Left ventricle myocardium superior (tissue), 1 donor: ENCODE measurements at places on chromosomes 2 and 18.

GRCh38 chr2:103868396-103868795, 985.5 kb upstream of the POU3F3 start:
- DNase-seq = no peak

- DNase-seq = peak; percentile 88
Observed at GRCh38 chr2:151261231-151261976, at the start of gene RBM43. Gene RBM43, minus strand, starts transcription at chr2:151261863. Its CDS starts 136 bp downstream, at chr2:151261727.

DNA sequence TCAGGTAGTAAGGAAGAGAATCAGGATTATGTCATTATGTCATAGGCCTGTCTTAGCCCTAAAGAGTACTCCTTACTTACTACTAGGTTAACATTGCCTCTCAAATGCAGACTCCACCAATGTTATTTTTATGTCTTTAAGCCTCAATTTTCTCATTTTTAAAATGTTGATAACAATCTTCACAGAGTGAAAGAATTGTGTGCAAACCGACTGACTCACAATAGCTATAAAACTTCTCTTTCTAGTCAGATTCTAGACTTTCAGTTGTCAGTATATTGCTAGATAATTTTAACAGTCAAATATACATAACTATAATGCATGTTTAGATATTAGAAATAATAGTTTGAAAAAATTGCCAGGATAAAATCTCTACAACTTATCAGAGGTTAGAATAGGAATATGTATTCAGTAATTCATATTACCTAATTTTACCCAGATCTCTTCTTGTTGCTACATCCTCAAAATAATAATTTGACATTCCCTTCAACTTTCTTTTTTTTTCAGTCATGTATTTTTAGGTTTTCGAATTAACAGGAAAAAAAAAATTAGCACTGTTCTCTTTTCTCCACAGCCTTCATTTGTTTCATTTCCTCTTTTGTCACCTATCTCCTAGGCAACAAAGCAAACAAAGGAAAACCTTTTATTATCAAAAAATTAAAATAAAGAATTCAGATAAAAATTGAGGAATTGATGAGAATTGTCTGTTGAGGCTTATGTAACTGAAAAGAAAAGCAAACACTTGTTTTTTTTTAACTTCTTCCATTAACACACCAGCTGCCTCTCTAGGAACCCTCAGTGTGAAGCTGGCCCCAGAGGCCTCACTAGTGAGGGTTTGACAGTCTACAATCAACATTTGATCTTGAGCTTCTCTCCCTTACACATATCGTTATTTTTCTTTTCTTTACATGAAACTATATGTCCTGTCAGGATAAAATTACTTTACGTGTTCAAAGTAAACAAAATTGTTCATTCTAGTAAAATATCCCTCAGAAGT, 279.0 kb downstream of the CALCRL start:
- DNase-seq = no peak

DNA sequence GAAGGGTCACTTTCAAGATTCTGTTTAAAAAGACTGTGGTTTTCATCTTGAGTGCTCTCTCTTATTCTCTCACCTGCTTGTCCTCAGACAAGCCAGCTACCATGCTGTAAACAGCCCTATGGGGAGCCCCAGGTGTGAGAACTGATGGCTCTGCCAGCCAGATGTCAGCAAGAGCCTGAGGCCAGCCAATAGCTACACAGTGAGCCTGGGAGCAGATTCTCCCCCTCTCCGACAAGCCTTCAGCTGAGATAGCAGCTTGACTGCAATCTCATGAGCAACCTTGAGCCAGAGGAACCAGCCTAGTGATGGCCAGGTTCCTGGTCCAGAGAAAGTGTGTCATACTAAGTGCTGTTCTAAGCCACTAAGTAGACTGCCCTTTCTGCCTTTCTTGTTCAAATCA, 272.1 kb downstream of the NAPG start:
- peak; percentile 49 for DNase-seq

GRCh38 chr2:163698857-163699256, 37.0 kb downstream of the FIGN start:
- no peak for DNase-seq

- no peak for DNase-seq
Observed at GRCh38 chr2:69269330-69269729, 117.7 kb downstream of the GFPT1 start.

GRCh38 chr2:149857344-149857743, 269.8 kb upstream of the MMADHC start:
- no peak for DNase-seq

DNA sequence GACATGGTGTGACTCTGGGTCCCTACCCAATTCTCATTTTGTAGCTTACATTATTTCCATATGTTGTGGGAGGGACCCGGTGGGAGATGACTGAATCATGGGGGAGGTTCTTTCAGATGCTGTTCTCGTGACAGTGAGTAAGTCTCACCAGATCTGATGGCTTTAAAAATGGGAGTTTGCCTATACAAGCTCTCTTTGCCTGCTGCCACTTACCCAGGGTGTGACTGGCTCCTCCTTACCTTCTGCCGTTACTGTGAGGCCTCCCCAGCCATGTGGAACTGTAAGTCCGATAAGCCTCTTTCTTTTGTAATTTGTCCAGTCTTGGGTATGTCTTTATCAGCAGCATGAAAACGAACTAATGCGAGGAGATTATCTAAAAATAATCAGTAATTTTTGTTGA, 1683.2 kb upstream of the SLC39A10 start:
- DNase-seq = no peak

GRCh38 chr2:128362889-128363228, 44.2 kb upstream of the HS6ST1 start:
- no peak for DNase-seq

DNA sequence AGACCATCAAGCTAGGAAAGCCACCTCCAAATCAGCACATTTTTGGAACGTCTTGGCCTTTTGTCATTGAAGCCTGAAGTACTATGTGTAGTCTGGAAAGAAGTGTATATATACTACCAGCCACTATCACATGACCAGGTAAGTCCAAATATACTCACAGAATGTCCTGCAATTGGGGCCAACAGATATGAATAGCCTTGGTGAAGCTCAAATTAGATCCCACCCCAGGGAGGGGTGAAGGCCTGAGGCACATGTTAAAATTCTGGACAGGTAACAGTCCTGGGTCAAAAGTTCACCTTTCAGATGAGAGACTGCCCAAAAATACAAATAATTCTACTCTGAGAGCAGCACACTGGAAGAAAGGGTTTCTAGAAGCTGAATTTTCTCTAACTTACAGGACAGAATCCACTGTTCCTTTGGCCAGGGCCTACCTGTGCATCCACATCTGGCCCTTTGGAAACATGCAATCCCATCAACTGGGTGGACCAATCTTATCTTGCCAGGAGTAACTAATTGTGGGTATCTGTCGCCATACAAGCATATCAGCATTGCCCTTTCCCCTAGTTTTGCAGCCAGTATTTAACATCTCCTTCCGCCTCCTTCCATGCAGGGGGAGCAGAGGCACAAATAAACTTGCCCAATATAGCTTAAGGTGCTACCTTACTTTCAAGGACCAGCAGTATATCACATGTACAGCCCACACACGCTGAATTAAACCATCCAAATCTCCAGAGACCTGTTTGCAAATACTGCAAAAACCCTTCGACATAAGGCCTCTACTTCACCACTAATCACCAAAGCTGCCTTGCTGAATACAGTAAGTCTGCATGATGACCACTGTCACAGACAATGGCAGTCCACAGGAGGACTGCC, 67.8 kb downstream of the EIF5B start:
- no peak for DNase-seq

DNA sequence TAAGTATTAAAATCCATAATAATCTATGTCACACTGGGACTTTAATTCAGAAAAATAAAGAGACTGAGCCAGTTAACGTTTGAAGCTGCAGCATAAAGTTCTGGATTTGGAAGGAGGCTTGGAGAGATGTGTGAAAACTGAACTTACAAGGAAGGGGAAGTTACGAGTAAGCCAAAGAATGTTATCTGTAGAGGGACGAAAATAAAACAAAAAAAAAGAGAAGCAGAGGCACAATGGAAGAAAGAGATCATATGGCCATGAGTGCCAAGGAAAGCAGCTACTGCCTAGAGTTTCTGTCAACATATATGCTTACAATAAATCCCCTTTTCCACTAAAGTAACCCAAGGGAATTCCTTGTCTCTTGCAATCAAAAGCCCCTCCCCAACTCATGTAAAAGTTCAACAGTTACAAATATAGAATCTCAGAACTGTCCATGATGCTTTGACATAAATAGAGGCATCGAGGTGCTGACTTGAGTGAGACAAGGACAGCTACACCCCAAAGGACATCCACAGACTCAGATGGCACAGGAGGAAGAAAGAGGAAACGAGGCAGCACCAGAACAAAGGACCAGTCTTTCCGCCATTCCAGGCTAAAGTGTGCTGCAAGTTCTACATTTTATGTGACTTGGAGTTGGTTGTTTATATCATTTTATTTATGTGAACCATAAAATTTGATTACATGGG, 16.1 kb upstream of the ARL5A start:
- DNase-seq = no peak

DNA sequence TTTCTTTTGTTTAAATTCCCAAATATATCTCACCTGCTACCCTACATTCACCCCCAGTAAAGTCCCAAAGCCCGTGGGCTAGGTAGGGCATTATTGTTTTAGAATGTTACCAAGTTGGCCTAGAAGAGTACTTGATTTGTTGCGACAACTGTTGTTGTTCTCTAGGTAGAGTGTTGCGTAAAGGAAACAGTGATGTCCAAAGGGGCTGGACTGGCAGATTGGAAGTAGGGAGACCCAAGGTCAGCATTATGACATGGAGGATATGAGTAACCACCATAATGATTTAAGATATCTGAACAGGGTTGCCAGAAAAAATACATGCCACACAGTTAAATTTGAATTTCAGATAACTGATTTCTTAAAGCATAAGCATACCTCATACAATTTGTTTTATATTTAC, 39.2 kb downstream of the SCN1A start:
- no peak for DNase-seq

GRCh38 chr2:175012516-175012915, 7.3 kb upstream of the CHN1 start:
- DNase-seq = no peak

GRCh38 chr2:239390546-239391285, 10.1 kb downstream of the HDAC4 start:
- no peak for DNase-seq

- no peak for DNase-seq
Observed at GRCh38 chr18:78912336-78912735, 67.3 kb upstream of the SALL3 start.

DNA sequence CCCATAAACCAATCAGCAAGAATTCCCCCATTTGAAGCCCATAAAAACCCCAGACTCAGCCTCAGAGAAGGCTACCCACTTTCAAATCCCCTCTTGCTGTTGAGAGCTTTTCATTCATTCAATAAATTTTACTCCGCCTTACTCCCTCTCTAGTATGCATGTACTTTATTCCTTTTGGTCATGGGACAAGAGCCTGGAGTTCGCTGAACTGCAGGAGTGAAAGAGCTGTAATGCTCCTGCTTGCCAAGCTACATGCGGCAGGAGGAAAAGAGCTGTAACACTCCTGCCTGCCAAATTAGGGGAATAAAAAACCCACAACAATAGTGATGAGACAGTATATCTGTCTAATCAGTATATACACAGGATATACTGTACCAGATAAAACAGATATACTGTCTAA, 1261.7 kb downstream of the LRP1B start:
- no peak for DNase-seq

- no peak for DNase-seq
Observed at GRCh38 chr18:55861266-55861665, 273.3 kb upstream of the TCF4 start.

DNA sequence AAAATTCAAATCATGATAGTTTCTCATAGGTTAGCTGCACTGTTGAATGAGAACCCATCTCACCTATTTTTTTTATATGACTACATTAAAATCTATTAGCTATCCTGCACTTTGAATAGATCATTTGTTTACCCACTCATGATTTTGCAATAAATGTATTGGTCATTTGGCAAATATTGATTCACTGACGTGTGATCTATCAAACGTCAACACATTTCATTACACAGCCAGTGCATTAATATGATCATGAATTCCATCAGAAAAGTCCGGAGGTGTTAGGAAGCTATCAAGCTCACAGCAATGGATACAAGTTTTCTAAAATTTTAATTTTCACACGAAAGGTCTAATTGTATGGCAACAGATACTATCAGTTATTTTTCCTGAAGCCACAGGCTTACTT, 128.2 kb upstream of the ID2 start:
- DNase-seq = no peak

DNA sequence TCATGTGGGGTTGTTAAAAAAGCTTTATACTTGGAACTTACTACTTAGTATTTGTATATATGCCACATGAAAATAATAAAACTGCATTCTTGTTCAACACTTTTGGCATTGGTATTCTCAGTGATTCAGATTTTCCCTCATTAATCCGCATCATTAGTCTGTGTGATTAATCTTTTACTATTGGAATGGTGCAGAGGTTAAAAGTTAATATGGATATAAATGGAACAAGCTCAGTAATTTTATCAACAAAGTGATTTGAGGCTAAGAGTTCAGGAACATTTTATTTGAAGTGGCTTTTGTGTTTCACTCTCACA, 45.4 kb upstream of the REG3G start:
- no peak for DNase-seq

- DNase-seq = no peak
Observed at GRCh38 chr2:146987996-146988395, 856.8 kb upstream of the ACVR2A start.

DNA sequence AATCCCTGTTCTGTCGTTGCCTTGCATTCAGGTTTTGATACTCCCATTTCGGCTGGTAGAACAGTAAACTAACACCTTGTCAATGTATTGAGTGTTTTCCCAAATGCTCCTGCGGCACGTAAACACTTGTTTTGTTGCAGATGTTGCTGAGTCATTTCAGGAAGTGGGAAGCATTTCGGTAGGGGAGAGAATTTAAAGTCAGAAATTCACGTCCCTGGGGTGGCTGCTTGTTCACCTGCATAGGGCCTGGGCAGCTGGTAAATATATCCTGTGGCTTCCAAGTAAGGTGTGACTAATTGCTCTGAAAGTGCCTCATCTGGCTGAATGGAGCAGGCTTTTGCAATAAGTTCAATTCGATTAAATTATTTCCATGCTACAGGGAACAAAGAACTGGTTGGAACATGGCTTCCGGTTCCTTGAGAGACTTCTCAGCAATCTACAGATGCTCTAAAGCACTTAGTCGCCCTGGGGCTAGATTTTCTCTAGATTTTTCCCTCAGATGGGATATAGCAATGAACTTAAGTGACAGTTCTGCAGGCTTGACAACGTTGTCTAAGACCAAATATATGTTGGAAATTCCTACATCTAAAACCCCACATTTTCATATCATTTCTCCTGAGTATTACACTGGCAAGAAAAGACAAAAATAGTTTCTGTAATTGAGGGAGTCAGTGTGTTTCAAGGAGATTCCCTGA, 5.2 kb downstream of the GALR1 start:
- no peak for DNase-seq

- no peak for DNase-seq
Observed at GRCh38 chr18:69747388-69747787, 200.3 kb downstream of the CD226 start.

DNA sequence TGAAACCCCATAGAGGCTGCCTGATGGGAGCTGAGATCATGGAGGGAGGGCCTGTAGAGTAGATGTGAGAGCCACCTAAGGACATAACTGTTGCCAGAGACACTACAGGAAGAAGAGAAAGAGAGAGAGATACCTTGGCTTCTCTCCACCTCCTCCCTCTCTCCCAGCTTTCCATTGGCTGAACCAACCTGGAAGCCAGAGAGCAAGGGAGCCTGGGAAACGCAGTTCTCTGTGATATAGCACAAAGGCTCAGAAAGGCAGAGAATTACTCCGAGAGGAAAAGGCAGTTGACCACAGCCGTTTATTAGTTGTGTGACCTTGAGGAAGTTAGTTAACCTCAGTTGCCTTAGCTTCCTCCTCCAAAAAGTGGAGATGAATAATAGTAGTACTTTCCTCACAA, 37.7 kb upstream of the MAT2A start:
- no peak for DNase-seq

GRCh38 chr2:143710196-143710595, 581.0 kb downstream of the ARHGAP15 start:
- no peak for DNase-seq
